Ammon's horn (tissue), 1 donor: ENCODE measurements at places on chromosomes 3 and 15.
A peak's percentile ranks its signal among the peaks of the same experiment; 100 is the strongest.

GRCh38 chr15:39250001-39250400, 330.9 kb upstream of the THBS1 start:
- no peak for DNase-seq

- DNase-seq, result no peak
Measured at GRCh38 chr3:38458796-38459498, 5.3 kb downstream of the ACVR2B start.

DNA sequence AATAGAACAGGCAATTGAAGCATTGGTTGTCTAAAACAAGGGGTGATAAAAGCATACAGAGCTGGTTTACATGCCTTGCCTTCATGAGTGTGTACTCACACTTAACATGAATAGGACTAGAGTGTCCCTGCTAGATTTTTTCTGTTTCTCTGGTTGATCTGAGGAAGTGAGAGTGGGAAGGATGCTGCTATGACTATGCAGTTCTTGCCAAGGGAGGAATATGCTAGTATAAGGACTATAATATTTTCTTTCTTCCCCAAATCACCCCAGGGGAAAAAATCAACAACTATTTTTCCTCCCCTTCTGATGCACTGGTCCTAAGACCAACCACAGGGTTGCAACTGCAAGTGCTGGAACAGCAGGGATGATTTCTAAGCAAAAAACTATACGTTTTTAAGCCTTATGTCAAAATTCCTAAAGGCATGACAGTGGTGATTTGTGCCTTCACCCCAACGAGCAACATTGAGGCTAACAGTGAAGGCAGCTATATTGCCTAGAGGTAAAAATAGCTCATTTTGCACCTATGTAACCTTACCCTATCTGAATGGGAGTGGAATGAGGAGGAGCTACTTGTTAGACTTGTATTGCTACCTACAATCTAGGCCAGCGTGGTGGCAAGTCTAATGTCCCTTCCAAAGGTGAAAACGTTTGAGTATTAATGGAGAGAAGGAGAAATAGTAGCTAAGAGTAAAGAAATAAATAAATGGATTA, 33.5 kb upstream of the USP8 start:
- DNase-seq, result peak; percentile 9

- no peak for DNase-seq
Measured at GRCh38 chr15:41790756-41791546, 16.7 kb downstream of the MAPKBP1 start.

- DNase-seq, result no peak
Measured at GRCh38 chr3:5294356-5294755, 106.8 kb downstream of the EDEM1 start.

DNA sequence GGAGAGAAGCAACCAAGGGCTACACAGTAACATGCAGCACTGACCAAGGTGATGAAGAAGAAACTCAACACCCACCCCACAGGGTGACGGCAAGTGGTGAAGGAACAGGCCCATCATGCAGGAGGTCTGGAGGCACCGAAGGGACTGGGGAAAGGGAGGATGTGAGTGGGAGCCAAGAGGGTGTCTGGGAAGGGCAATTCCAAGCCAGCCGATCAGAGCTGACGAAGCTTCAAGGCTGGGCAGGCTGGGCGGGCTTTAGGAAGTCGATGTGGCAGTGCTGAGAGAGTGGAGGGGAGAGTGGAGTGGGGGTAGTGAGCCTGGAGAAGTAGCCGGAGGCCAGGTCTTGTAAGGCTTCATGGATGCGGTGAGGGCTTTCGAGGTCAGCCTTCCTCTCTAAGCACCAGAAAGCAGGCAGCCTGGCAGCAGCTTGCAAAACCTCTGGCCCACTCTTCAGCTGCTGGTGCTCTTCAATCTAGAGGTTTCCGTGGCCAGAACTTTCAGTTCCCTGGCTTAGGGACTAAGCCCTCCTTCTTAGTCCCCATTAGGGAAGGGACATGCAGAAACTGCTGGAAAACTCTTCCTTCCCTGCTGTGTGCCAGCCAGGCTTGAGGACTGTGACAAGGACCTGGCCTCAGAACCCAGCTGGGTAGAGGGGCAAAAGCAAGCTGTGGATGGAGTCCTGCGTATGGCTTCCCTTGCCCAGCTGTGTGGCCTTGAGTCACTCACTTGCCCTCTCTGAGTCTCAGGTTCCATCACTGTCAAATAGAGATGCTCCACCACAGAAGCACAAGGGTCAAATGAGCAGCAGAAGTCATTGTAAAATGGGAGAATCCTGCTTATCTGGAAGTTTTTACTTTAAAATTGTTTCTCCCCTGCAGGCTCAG, 72.1 kb downstream of the TLE3 start:
- peak; percentile 25 for DNase-seq
